Activated naive CD8-positive, alpha-beta T cell treated with anti-CD3 and anti-CD28 coated beads, Interleukin-2, amount 10 ng/mL, durations not matched to agents 7 days and 5 days (primary cell): ENCODE measurements at places on chromosomes 3 and 15. TPM values are rescaled to one million over a fixed set of nuclear protein-coding genes. Genes with fewer than 3 reads are reported as not detected.
A peak's percentile ranks its signal among the peaks of the same experiment; 100 is the strongest.

GRCh38 chr3:89925976-89926375 lies 818.6 kb downstream of the EPHA3 start:
- H3K27ac ChIP-seq, result no peak overlapping the region
- H3K27me3 ChIP-seq, result no peaks in the 10 kb centered on the region
- H3K4me3 ChIP-seq, result no peak overlapping the region
- no peak for DNase-seq

DNA sequence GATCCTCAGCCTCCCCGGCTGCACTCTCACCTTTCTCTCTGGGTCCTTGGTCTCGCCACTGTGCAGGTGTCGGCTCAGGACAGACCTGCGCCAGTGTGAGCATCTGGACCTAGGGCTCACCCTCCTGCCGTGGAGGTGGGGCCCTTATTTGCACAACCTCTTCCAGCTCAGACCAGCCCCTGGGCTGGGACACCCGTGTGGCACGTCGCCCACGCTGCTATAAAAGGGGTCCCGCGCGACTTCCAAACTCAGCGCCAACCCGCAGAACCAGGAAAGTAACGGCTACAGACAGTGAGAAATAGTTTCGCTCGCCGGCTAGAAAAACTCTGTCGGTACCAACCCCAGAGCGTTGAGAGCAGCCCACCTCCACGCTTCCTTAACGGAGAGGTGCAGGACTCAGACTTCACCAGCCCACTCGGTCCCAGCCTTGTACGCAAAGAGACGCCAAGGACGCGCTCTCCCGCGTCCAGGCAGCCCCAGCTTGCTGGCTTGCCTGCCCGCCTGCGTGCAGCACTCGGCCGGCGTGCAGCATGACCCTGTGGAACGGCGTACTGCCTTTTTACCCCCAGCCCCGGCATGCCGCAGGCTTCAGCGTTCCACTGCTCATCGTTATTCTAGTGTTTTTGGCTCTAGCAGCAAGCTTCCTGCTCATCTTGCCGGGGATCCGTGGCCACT lies at the start of the genes DUOX2 and DUOXA2:
DUOX2 (minus strand) TSS at position 97 of the 675 bp plus-strand sequence. CDS start 761 bp downstream, outside the sequence.
DUOXA2 (plus strand) TSS at position 251 of the 675 bp plus-strand sequence; CDS start at position 531, 280 bp downstream.
- no peak for DNase-seq
- H3K27me3 ChIP-seq, result peaks cover 85% of the 10 kb centered on the region
- no peaks in the 10 kb centered on the region for H3K36me3 ChIP-seq
- H3K4me3 ChIP-seq, result peak within 1 kb of the TSS; percentile 39

DNA sequence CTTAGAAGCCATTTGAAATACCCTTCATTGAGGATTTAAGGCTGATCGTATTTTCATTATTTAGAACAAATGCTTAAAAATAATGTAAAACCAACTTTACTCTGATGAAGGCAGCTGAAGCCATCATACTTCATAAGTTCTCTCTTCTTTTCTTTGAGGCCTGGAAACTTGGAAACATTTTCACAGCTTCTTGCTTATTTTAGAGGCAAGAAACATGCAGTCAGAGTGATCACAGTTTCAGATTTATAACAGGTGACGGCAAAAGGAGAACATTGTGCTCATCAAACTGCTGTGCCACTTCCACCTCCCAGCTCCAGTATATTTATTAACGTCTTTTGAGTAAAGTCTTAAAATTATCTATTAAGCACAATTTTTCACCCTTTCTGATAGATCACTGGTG lies 376.1 kb downstream of the PTPRG start:
- H3K27ac ChIP-seq, result no peak overlapping the region
- no peaks in the 10 kb centered on the region for H3K4me1 ChIP-seq
- no peaks in the 10 kb centered on the region for H3K27me3 ChIP-seq
- no peak for DNase-seq
- no peaks in the 10 kb centered on the region for H3K36me3 ChIP-seq

The KCNMB3 gene
- total RNA-seq, result 2.2 TPM

The RABL3 gene
- total RNA-seq, result 22.3 TPM

GRCh38 chr3:43879166-43879565 lies 188.4 kb downstream of the ABHD5 start:
- H3K4me1 ChIP-seq, result no peaks in the 10 kb centered on the region
- no peak overlapping the region for H3K4me3 ChIP-seq
- H3K27ac ChIP-seq, result no peak overlapping the region
- no peaks in the 10 kb centered on the region for H3K27me3 ChIP-seq
- no peak for DNase-seq

The AGBL1 gene
- total RNA-seq, result not detected

The XCR1 gene
- total RNA-seq, result not detected

The KIF7 gene
- total RNA-seq, result 0.20 TPM

The MINAR1 gene
- total RNA-seq, result 0.57 TPM
